M059J (cell line): ENCODE measurements at places on chromosomes 1 and 21. TPM values are rescaled to one million over a fixed set of nuclear protein-coding genes. Genes with fewer than 3 reads are reported as not detected.

Gene VSIG8
- not detected in 2 replicates for total RNA-seq

Gene SPATA21
- 0.02 TPM in 1 of 2 replicates, not detected in the other for total RNA-seq

Gene SHE
- total RNA-seq: not detected in 2 replicates

GRCh38 chr1:118210051-118210722 lies 25.2 kb upstream of the SPAG17 start:
- no peak for DNase-seq

- DNase-seq: peak; percentile 48
These were observed 16.0 kb downstream of the VANGL2 start for GRCh38 chr1:160416369-160416768.

- no peak for DNase-seq
These were observed 13.4 kb upstream of the ACBD3 start for GRCh38 chr1:226199971-226200370.

Gene FAM163A
- 0.05 TPM in 1 of 2 replicates, not detected in the other for total RNA-seq

Gene CRNN
- total RNA-seq: not detected in 2 replicates

DNA sequence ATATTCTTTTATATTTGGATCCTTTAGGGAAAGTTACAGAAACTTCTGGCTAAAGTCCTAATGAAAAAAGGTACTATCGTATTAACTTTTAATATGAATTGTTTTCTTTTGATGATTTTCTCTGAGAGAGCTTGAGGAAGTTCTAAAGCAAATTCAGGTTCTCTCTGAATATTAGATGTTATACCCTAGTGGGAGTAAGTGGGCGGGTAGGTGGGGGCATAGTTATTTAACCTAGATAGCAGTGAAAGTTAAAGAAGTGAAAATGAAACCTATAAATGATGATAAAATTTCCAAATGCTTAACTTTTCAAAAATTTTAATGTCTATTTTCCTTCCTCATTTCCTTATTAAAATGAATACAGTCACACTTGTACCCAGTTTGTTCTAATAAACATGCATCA lies 26.2 kb upstream of the B3GALT2 start:
- DNase-seq: no peak

- no peak for DNase-seq
These were observed 43.8 kb downstream of the ACTL8 start for GRCh38 chr1:17798799-17799382.

DNA sequence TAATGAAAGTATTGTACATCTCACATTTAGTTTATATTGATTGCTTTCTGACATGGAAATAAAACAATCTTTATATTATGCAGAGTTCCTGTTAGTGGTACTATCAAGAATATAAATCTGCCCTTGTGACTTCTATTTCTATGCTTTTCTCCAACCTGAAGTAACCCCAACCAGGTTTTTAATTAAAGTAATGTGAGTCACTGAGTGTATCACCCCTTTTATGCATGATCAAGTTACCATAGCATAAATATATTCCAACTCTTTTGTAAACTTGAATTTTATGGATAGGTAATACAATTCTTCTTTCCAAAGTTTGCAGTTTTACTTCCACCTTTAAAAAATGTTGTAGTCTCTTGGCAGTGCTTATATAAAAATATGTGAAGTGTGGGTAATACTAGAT lies 532.3 kb downstream of the USP25 start:
- peak; percentile 40 for DNase-seq

Gene TTC39A
- total RNA-seq: 0.67 and 2.0 TPM in 2 replicates

DNA sequence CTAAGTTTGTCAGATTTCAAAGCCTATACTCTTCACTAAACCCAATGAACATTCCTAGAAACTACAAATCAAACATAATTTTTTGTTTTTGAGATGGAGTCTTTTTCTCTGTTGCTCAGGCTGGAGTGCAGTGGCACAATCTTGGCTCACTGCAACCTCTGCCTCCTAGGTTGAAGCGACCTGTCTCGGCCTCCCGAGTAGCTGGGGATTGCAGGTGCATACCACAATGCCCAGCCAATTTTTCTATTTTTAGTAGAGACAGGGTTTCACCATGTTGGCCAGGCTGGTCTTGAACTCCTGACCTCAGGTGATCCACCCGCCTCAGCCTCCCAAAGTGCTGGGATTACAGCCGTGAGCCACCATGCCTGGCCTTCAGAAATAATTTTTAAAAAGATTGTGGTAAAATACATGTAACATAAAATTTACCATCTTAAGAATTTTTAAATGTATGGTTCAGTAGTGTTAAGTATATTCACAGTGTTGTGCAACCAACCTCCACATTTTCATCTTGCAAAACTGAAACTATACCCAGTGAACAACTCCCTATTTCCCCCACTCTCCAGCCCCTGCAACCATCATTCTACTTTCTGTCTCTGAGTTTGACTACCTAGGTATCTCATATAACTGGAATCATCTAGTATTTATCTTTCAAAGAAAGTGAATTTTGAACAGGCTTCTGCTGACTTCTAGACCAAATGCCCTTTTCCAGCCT lies 2.7 kb upstream of the CFAP141 start:
- no peak for DNase-seq

DNA sequence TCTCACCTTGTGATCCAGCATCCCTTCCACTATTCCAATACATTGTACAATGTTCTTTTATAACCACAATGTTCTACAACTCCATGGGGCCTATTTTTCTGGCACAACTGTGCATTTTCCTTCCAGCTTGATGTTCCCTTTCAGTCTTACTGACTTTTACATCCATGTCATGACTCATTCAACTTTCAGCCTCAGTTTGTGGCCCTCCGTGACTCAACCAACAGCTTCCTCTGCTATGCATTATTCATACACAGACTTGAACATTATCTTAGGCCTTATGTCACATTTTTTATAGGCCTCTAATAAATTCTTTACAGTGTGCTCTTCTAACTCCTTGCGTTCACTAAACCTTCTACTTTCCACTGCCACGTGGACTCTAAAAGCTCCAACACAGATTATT lies 119.4 kb upstream of the PRMT6 start:
- DNase-seq: peak; percentile 79

Gene TENT5C
- total RNA-seq: 4.5 and 6.3 TPM in 2 replicates

Gene ARL8A
- 15.3 and 24.7 TPM in 2 replicates for total RNA-seq

DNA sequence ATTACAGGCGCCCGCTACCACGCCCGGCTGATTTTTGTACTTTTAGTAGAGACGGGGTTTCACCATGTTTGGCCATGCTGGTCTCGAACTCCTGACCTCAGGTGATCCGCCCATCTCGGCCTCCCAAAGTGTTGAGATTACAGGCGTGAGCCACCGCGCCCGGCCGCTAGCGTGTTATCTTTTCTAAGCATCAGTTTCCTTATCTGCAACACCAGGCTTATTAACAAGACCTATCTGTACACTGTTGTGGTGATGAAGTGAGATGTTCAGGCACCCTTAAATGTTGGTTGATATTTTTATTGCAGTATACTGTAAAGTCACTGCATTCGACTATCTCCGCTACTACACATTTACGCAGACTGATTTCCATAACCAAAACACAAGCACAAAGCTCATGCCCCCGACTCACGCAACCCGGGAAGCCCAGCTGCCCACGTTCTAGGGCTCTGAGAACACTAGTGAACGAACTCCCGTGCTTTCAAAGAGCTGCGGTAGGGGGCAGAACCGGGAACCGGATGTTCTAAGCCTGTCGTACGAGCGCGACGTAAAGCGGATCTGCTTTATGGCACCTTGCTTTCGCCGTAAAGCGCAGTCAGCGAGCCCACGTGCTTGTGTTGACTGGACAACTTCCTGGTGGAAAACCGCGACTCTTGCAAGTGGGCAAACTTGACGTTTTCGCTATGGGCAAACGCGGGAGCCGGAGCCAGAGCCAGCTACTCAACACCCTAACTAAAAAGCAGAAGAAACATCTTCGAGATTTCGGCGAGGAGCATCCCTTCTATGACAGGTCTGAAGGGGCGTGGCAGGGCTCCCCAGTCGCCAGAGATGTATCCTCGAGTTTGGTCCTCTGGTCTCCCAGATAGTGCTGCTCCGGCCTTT lies at the start of gene UTP25:
TSS of gene UTP25 (plus strand) at position 589 of the 879 bp plus-strand sequence. CDS start at position 681, 92 bp downstream.
- peak; percentile 95 for DNase-seq

Gene LAMC2
- 3.3 and 3.4 TPM in 2 replicates for total RNA-seq

Gene FCGR3A
- total RNA-seq: not detected in 2 replicates

- no peak for DNase-seq
These were observed 71.3 kb downstream of the GABPA start for GRCh38 chr21:25806060-25806459.

Gene ERMAP
- 8.4 and 11.2 TPM in 2 replicates for total RNA-seq

Gene RAP1GAP
- total RNA-seq: 1.1 and 1.5 TPM in 2 replicates

Gene KCNAB2
- total RNA-seq: 9.2 and 13.7 TPM in 2 replicates

DNA sequence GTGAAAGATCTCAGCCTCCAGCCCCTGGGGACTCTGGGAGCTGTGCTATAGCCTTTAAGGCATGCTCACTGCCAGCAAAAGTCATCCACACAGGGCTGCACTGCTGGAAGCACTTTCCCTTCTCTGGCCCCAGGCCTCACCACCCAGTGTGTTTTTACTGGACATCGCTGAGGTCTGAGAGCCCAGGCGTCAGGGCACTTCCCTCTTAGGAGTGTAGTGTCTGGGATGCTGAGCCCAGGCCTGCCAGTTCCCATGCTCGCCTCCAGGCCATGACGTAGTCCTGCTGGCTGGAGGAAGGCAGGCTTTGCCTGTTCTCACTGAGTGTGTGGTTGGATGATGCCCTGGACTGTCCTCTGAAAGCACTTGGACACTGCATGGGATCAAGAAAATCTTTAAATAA lies 101.2 kb downstream of the GDAP2 start:
- peak; percentile 86 for DNase-seq

Gene BSDC1
- 86.0 and 91.7 TPM in 2 replicates for total RNA-seq

Gene REG4
- total RNA-seq: 0.17 TPM in 1 of 2 replicates, not detected in the other

- DNase-seq: no peak
These were observed 47.6 kb downstream of the KDM5B start for GRCh38 chr1:202760589-202760988.

Gene TMEM54
- 68.7 and 94.8 TPM in 2 replicates for total RNA-seq

DNA sequence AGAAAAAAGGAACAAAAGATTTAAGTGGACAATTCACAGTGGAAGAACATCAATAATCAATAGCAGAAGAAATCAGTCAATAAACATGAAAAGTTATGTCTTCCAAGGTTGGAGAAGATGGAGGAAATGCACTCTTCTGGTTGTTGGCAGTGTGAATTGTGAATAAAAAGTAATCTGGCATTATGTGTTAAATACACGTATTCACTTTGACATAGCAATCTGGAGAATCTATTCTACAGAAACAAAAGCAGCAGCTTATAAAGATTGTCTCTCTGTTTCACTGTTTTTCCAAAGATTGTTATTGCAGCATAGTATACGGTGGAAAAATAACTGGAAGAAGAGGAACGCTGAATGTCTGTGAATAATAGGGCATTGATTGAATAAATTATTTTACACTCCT lies 169.4 kb downstream of the NEK7 start:
- no peak for DNase-seq

GRCh38 chr1:235923466-235924021 lies 56.8 kb upstream of the LYST start:
- no peak for DNase-seq

Gene SRSF11
- total RNA-seq: 71.0 and 77.3 TPM in 2 replicates

- no peak for DNase-seq
These were observed 67.2 kb upstream of the SCAF4 start for GRCh38 chr21:31798842-31799704.

DNA sequence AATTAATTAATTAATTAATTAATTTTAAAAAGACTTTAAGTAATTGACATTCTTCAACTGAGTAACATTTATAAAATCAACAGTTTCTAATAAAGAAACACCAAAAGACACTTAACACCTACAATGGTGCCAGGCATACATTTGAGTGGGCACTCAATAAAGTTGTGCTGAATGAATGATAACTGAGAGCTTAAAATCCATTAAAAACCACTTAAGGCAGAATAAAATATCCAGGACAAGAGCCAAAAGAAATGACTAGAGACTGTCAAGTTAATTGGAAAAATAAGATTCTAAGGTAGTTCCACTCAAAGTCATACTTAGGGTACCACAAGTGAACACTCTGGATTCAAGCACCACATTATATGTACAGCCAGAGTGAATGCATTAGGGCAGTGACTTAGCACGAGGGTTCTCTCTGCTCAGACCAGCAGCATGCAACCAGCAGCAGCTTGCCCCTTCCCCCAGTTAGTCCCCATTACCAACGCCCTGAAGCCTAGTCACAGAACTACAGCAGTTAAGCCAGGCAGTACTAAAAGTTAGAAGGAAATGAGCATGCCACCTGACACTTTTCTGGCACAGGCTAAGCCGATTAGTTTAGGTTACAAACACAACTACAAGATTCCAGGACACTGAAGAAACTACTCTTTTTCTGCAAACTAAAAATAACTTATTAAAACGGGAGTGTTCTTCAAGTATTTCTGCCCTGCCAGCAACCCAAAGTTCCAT lies 46.5 kb downstream of the LUZP1 start:
- DNase-seq: peak; percentile 81

- no peak for DNase-seq
These were observed 104.0 kb upstream of the OLIG2 start for GRCh38 chr21:32921632-32922230.

- peak; percentile 66 for DNase-seq
These were observed 1806.8 kb downstream of the BRINP3 start for GRCh38 chr1:188670837-188671236.

Gene KCNJ9
- not detected in 2 replicates for total RNA-seq

DNA sequence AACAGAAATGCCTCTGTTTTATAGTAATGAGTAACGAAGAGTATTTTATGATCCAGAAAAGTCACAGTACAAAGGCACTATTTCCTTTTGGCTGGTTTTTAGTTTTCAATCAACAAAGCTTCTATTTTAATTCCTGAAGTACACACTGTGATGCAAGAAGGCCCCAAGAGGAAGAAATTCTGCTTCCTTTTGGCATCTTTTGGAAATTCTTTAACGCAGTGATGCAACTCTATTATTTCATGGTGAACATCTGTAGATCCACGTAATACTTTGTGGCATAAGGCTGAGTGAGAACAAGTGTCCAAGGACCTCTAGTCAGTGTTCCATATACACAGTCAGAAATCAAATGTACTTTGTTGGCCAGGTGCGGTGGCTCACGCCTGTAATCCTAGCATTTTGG lies 137.5 kb downstream of the TGFB2 start:
- DNase-seq: no peak

DNA sequence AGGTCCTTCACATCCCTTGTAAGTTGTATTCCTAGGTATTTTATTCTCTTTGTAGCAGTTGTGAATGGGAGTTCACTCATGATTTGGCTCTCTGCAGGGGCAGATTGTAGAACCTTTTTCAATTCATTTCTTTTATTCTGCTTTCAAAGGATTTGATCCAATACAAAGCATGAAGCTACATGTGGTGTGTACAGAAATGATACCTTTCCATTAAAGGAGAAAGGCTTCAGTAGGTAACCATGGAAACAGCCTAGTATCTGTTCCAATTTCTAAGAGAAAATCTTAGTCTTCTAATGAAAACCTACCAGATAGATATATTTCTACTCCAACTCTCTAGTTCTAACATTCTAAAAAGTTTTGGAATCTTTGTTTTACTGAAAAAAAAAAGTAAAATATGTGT lies 105.0 kb downstream of the SYT14 start:
- no peak for DNase-seq

DNA sequence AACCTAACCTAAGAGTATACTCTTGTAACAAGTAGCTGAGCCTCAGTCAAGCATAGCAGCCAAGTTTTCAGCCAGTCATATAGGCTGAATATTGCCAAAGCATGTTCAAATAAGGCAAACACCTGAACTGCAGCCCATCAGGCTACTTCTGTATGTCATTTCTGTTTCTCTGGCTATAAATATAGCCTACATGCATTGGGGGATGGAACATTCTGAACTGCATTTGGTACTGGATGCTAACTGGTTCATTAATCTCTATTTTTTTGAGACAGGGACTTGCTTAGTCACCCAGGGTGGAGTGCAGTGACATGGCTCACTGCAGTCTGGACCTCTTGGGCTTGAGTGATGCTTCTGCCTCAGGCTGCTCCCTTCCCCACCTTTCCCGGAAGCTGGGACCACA lies 37.3 kb downstream of the MAST2 start:
- DNase-seq: peak; percentile 32

GRCh38 chr21:14889080-14889810 lies 175.6 kb downstream of the NRIP1 start:
- peak; percentile 72 for DNase-seq

- DNase-seq: peak; percentile 97
These were observed 2.7 kb upstream of the HSPG2 start for GRCh38 chr1:21939650-21940374.
